ENCODE measurements at places on chromosomes 16 and 17. TPM values are rescaled to one million over a fixed set of nuclear protein-coding genes. Genes with fewer than 3 reads are reported as not detected.
A peak's percentile ranks its signal among the peaks of the same experiment; 100 is the strongest.

DNA sequence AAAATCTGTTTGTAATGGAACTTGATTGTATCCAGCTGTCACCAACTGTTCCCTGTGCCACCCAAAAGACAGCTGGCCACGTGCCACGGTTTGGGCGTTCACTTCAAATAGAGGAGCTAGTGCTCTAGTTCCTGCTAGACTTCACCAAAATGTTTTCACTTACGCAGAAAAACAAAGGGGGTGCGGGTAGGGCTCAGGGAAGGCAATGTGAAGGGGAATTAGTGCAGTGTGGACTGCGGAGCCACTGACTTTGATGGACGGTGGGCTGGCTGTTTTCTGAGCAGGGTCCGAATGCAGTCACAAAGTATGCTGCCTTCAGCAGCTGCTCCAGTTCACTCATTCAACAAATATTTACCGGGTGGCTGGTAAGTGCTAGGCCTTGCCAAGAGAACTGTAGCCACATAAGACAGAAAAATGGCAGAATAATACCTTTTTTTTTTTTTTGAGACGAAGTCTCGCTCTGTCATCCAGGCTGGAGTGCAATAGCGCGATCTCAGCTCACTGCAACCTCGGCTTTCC lies 7.6 kb upstream of the CYTH1 start:
- no peak for DNase-seq

DNA sequence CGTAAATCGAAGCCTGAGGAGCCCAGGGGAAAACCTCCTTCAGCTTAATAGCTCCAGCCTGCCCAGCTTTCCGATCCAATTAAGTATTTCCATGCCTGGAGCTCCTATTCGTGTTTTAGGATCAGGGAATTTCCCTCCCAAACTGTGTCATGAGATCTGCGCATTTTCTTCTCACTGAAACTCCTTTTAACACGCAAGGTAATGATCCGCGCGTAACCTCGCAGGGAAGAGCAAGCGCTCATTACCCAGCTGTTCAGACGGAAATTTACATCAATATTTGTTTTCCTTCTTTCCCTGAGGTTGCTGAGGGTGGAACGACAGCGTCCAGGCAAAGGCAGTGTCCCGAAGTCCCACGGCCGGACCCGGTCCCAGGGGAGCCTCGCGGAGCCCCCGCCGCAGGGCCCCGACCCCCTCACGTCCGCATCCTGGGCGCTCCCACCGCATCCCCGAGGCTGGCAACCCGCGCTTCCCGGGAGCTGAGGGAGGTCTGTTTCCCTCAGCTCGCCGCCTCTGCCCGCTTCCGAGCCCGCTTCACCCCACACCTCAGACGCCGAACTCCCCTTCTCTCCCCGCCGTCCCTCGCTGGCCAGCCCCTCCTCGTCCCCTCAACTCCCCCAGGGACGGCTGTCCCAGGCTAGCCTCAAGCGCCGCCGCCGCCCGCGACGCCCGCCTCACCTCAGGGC lies 415 bp downstream of the ABCA5 start:
- DNase-seq, result no peak

- DNase-seq, result no peak
These were observed 34.2 kb downstream of the RMI2 start for GRCh38 chr16:11379420-11379819.

DNA sequence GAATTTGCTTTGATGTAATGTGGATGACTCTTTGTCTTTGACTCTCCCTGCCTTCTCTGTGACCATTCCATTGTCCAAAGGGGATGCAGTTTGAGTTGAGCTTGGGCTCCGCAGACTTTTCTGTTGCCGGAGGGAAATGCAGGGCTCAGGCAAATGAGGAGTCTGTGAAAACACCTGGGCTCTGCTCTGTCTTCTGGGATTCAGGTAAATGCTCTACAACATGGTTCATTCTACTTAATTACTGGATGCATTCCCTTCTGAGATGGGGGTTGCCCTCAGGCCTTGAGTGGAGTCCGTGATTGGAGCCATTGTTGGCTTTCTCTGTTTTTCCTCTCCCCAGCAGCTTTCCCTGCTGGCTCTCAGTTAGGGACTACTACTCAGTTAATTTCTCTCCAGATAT lies 26.4 kb upstream of the SPNS2 start:
- DNase-seq, result no peak

DNA sequence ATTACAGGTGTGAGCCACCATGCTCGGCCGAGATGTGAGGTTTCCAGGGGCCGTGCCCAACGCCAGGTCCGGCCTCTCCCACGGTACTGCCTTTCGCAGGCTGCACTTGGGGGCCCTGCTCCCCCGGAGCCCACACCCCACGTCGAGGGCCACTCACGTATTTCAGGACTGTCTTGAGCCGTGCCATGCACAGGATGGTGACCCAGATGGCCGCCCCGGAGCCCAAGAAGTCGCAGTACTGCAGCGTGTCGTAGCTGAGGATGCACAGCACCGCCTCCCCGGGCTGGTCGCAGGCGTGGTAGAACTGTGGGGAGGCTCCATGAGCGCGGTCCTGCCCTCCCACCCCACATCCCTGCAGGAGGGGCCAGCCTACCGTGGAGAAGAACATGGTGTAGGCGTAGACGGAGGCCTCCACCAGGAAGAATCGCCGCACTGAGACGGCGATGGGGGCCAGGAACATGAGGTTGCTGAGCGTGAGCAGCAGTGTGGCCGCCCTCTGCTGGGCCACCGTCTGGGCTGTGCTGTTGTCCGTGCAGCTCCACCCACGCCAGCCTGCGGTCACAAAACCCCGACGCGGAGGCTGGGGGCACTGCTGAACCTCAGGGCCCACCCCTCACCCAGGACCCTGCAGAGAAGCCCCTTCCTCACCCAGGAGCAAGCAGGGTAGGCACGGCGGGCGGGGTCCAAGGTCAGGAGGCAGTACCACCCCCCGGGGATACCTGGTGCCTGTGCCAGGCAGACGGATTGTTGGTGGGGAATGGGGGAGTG lies 3.7 kb upstream of the MRPL28 start:
- DNase-seq, result no peak

- no peak for DNase-seq
These were observed 26.7 kb upstream of the POLR3E start for GRCh38 chr16:22270525-22270924.

- no peak for DNase-seq
These were observed 65.0 kb downstream of the HS3ST2 start for GRCh38 chr16:22878955-22879354.

DNA sequence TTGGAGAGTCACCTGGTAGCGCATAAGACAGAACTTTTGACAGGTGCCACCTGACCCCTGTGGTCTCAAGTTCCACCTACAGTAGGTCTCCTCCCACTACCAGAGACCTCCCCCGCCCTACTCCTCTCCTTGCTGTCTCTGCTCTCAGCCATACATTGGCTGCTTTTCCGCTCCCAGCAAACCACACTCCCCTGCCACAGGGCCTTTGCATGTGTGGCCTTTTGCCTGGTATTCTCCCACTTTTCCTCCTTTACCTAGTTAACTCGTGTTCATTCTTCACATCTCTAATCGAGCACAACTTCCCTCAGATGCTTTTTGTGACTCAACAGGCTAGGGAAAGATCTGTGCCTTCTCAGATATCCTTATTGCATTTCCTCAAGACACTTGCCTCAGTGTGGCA lies 218.3 kb upstream of the EEF2KMT start:
- DNase-seq, result no peak

- DNase-seq, result no peak
These were observed 10.4 kb upstream of the CDH13 start for GRCh38 chr16:82616356-82616755.

DNA sequence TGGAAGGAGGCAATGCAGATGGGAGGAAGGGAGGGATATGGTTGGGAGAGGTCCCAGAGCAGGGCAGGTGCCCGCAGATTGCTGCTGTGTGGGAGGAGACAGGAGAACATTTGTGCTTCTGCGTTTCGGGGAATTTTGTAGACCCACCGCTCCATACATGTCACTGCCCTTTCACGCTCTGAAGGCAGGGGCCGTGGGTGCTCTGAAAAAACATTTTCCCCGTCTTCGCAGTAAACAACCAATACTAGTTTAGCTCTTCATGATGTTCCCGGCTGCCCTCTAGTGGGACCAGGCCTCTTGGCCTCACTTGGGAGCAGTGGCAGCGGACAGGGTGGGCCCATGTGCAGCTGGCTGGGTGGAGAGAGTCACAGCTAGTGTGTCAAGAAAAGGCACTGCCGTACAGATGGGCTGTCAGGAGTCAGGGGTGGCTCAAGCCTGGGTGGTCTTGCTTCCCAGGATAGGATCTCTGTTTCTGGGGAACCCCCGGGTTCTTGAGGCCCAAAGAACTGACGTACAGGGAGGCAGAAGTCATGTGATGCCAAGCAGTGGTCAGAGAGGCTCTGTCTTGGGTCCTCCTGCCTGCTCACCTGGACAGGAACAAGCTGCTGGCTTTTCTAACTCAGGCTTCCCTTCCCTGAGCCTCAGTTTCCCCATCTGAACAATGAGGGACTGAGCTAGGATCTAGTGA lies 46.5 kb upstream of the CPNE2 start:
- peak; percentile 13 for DNase-seq

- DNase-seq, result no peak
These were observed at the start of gene YPEL3 for GRCh38 chr16:30096105-30096861. Gene YPEL3, minus strand, starts transcription at chr16:30096213. Its CDS starts 731 bp downstream, at chr16:30095482.

GRCh38 chr16:81650982-81651562 lies 128.0 kb upstream of the PLCG2 start:
- DNase-seq, result no peak

GRCh38 chr17:56838687-56839086 lies 4.7 kb downstream of the DGKE start:
- no peak for DNase-seq

GRCh38 chr17:13989138-13989537 lies 80.2 kb upstream of the COX10 start:
- DNase-seq, result no peak

DNA sequence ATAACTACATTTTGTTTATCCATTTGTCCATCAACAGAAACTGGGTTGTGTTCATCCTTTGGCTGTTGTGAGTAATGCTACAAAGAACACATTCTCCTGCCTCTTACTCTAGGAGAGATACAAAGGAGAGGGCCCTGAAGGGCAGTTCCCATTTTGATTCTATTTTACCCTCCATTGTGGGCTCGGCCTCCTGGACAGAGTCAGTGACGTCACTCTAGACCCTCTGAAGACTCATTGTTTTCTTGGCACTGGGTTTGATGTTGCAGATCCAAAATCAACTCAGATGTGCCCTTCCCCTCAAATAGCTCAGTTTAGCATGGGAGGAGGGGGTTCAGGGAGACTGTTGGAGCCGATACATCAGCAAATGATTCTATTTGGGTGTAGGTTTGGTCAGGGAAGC lies 280.9 kb downstream of the UTP18 start:
- DNase-seq, result no peak

DNA sequence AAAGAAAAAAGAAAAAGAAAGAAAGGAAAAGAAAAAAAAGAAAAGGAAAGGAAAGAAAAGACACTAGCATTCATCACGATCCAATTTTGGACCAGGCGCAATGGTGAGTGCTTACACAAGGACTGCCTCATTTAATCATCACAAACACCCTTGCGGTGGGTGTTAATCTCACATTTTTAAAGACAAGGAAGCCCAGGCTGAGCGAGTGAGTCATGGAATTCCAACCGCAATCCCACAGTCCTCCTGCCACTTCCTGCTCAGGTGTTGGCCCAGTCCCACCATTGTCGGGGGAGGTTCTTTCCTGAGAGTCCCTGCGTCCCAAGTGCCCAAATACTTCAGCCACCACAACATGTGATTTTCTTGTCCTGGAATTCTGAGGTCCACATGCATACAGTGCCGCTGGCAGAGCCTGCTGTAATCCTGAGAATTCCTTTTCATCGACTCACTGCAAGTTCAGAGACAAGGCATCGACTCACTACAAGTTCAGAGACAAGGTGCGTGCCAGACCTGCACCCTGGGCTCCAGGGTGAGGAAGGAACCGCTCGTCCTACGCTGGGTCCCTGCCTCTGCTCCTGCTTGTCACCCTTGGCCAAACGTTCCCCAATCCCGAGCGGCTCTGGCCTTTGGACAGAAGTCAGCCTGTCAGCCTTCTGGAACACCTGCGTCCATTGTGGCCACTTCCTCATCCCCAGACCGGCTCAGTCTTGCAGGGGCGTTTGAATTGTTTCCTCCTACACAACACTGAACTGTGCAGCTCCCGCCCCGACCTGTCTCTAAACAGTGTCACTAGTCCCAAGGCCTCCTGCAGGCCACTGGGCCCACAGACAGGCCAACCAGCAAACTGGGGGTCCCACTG lies 5.8 kb downstream of the ZG16B start:
- peak; percentile 99 for DNase-seq

DNA sequence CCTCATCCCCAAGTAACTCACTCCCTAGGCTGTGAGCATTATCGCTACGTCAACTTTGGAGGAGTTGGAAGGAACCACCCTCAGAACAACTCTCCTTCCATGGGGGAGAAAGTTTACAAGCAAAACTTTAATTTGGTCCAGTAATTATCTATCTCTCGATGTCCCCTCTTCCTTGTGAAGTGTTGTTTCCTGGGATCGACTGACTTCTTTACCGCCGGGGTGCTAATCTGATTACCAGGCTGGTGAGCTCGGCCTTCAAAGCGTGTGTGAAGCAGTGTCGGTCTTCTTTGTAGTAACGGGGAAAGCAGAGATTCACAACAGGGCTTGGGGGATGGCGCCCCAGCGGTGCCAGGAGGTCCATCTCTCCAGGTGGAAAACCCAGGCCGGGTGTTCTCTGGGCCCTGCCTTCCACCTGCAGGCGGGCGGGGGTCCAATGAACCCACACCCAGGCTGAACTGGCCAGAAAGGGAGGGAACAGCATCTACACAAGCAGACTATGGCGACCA lies 14.5 kb upstream of the FOXF1 start:
- no peak for DNase-seq

DNA sequence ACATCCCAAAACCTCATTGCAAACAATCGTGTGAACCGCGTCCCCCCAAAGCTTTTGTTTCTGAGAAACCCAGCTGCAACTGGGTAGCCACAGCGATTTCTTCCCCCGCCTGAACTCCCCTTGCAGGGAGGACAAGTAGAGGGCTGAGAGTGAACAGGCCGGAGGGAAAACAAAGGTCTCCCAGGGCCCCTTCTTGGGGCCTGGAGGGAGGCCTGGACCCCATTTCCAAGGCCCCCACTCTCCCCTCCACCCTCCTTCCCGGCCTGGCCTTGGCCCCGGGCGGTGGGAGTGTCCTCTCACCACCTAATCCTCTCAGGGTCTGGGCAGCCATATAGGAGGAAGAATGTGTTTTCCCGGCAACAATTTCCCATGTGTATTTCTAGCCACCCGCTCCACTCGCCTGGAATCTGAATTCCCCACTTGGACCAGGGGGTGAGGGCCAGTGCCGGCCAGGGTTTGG lies 2.6 kb downstream of the GLIS2 start:
- no peak for DNase-seq

- DNase-seq, result no peak
These were observed 51.6 kb downstream of the PMP22 start for GRCh38 chr17:15213381-15214087.

DNA sequence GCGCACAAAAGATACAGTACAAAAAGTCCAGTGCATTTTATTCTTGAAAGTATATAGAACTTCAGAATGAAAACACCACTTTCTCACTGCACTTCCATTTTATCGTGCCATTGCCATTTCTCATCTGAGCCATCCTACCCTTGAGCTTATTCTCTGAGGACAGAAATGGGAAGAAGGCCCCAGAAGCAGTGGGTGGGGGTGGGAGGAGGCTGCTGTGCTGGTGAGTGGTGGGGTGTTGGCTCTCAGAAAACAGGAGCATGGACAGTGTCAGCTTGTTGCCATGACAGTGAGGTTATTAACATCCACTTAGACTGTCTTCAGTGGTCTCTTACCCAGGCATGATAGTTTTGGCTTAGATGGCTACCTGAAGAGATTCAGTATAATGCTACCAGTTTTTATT lies 4.5 kb downstream of the ATMIN start:
- DNase-seq, result no peak

The ZPBP2 gene
- total RNA-seq, result not detected

The TMC7 gene
- total RNA-seq, result 5.1 TPM

The SKAP1 gene
- total RNA-seq, result 0.90 TPM

The HBA1 gene
- total RNA-seq, result 4.4 TPM

The SLC22A31 gene
- 4.5 TPM for total RNA-seq
